Hepatocyte (in vitro differentiated cells): ENCODE measurements at places on chromosomes 3 and 15. TPM values are rescaled to one million over a fixed set of nuclear protein-coding genes. Genes with fewer than 3 reads are reported as not detected.

DNA sequence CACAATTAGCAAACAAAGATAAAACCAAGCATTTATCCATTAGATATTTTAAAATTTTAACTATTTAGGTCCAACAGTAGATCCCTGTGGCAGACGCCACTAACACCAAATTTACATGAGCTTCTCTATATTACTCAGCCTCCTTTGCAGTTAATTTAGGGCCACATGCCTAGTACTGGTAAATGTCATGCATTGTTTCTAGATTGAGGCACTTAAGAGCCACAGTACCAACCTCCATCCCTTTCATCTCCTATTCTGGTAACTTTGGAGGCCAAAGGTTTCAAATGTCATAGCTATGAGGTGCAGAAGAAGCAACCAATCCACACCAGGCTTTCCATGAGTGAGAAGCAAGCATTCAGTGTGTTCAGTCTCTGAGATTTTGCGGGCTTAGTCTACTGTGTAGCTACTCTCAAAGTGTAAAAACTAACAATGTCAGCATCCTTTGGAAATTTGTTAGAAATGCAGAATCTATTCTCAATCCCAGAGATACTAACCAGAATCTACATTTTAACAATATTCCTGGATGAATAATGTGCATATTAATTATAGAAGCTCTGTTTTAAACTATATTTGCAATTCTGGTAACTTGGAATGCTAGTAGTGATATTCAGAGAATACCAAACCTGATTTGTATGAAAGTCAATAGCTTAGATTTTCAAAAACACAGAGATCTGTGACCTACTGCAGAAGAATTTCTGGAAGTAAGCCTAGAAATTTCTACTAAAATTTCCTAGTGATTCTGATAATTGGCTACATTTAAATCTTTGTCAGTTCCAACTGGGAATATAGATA lies 206.3 kb upstream of the CD96 start:
- no peak overlapping the region for H3K27ac ChIP-seq
- no peak for DNase-seq
- no peaks in the 10 kb centered on the region for H3K4me1 ChIP-seq

Gene MAP6D1
- 0.50 TPM in 1 of 2 replicates, not detected in the other for total RNA-seq

- DNase-seq = no peak
- no peak overlapping the region for H3K4me3 ChIP-seq
- H3K27me3 ChIP-seq = no peaks in the 10 kb centered on the region
- H3K4me1 ChIP-seq = no peaks in the 10 kb centered on the region
- H3K27ac ChIP-seq = no peak overlapping the region
Measured at GRCh38 chr3:61701011-61701410, 139.6 kb downstream of the PTPRG start.

DNA sequence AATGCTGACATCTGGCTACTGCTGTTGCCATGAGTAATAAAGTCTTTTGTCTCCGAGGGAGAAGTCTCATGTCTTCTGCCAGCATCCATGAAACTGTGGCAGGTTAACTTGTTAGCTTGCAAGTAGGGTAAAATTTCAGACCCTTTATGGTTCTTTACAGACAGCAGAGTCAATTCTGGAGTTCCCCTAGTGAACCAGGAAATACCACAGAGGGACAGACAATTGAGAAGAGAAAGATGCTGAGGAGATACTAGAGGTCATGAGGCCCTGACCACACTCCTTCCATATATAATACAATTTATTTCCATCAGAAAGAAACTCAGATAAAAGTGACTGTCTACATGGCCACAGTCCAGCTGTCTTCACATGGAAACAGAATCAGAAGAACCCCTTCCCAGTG lies 38.1 kb downstream of the NMNAT3 start:
- H3K4me1 ChIP-seq = no peaks in the 10 kb centered on the region
- DNase-seq = no peak
- no peaks in the 10 kb centered on the region for H3K27me3 ChIP-seq
- no peak overlapping the region for H3K27ac ChIP-seq
- no peaks in the 10 kb centered on the region for H3K36me3 ChIP-seq

- no peaks in the 10 kb centered on the region for H3K36me3 ChIP-seq
- no peaks in the 10 kb centered on the region for H3K27me3 ChIP-seq
- no peak overlapping the region for H3K27ac ChIP-seq
Measured at GRCh38 chr3:162094301-162094700, 597.7 kb downstream of the OTOL1 start.
